ENCODE measurements at places on chromosomes 2 and 18. TPM values are rescaled to one million over a fixed set of nuclear protein-coding genes. Genes with fewer than 3 reads are reported as not detected.

DNA sequence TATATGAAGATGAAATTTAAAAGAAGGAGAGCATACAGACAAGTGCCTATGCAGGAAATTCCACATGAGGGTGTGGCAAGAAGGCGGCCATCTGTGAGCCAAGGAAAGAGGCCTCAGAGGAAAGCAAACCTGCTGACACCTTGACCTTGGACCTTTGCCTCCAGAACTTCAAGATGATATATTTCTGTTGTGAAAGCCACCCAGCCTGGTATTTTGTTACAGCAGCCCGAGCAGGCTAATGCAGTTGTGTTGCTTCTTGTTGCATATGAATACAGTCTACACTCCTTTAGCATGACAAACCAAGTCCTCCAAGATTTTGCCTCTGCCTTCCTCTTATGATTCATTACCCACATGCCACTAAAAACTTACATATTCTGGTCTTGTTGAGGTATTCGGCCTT, 374.8 kb upstream of the TRIB2 start:
- no peak for DNase-seq

- DNase-seq: no peak
Observed at GRCh38 chr2:101307950-101308431, 510 bp downstream of the RNF149 start.

Gene ST6GAL2
- polyA plus RNA-seq: 0.58 TPM

DNA sequence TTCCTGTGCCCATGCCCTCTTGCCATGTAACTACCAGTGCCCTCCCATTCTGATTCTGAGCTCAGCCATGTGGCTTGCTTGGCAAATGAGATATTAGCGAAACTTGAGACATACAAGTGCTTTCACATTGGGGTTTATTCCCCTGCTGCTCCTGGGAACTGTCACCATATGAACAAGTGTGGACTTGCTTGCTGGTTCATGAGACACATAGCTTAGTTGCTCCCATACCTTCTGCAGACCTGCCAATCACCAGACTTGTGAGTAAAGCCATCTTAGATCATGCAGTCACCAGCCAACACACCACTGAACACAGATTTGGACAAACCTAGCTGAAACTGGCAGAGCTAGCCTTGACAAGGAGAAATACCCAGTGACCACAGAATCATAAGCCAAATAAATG, 155.1 kb downstream of the SS18 start:
- DNase-seq: no peak

DNA sequence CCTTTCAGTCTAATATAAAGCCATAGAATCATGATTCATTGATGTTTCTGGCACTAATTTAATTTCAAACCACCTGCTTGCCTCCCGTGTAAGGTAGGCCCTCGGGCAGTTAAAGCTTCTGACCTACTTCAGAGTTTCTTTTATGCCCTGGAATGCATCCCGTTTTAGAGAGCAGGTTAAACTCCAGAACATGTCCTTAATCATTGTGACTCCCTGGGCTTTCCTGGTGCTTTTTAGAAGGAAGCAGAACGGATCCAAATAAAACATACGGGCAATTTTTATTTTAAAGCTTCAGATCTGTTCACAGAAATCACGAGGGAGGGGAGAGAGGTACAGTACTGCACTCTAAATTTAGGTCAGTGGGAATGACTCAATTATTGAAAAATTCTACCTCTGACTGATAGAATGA, 134.8 kb downstream of the GCA start:
- DNase-seq: no peak

- no peak for DNase-seq
Observed at GRCh38 chr18:46830633-46831032, 73.8 kb upstream of the ST8SIA5 start.

DNA sequence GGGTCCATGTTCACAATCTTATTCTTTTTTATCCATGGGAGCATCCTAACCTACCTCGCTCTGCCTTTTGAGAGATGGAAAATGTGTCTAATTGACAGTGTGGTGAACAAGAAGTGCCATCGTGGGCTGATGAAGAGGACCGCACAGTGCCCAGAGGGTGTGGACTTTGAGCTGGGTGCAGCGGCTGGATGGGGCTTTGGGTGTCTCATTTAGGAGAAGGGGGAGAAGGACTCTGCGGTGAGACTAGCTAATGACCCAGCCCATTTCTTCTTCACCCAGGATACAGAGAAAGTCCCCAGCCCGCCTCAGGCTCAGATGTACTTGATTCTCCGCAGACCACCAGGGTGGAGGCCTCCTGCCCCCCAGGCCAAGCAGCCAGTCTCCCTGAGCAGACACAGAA, 33.7 kb upstream of the SNTG2 start:
- no peak for DNase-seq

DNA sequence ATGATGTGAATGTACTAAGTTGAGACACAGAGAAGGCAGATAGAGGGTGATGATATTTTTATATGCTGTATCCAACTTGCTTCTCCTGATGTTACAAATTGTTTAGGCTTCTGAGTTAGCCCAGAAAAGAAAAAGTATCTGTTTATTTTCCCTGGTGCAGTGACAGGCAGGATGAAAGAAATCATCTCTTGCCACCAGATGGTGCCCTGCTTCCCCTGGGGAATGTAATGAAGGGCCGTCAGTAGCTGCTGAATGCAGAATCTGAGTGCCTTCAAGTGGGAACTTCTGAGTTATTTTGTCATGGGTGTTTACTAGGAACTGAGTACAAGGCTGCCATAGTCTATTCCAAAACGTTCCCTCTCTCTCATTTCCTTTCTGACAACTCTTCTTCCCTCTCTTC, 525.6 kb downstream of the MBD2 start:
- DNase-seq: peak; percentile 53
